HS-27A (cell line): ENCODE measurements at places on chromosomes 12 and 14.

- DNase-seq, result no peak
Measured at GRCh38 chr14:74083161-74083560, 1.1 kb downstream of the ALDH6A1 start.

GRCh38 chr12:65787056-65787865 lies 37.0 kb upstream of the HMGA2 start:
- DNase-seq, result no peak

- DNase-seq, result peak; percentile 59
Measured at GRCh38 chr12:62631471-62632410, 165.1 kb downstream of the MON2 start.

GRCh38 chr12:55818140-55818728 lies 393 bp downstream of the ORMDL2 start:
- DNase-seq, result no peak
